ENCODE measurements at places on chromosomes 12 and 14.

GRCh38 chr12:3261782-3262359 lies 184.7 kb downstream of the TSPAN9 start:
- DNase-seq: no peak

GRCh38 chr14:72472845-72473244 lies 421.1 kb downstream of the DPF3 start:
- DNase-seq: no peak

DNA sequence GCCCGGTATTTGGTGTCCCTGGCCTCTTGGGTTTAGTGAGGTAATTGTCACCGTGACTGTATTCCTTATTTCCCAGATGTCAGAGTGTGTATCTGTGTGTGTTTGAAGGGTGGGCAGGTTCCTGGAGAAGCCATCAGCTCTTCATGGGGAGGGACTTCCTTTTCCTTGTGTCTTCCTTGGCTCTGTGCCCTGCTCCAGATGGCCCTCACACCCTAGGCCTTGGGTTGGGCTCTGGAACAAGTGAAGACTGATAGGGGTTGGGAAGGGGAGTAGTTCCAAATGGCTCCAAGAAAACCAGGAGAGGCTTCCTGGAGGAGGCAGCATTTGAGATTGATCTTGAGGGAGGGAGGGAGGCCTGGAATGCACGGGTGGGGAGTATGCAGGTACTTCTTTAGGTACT lies 43.8 kb upstream of the PRIMA1 start:
- DNase-seq: no peak

DNA sequence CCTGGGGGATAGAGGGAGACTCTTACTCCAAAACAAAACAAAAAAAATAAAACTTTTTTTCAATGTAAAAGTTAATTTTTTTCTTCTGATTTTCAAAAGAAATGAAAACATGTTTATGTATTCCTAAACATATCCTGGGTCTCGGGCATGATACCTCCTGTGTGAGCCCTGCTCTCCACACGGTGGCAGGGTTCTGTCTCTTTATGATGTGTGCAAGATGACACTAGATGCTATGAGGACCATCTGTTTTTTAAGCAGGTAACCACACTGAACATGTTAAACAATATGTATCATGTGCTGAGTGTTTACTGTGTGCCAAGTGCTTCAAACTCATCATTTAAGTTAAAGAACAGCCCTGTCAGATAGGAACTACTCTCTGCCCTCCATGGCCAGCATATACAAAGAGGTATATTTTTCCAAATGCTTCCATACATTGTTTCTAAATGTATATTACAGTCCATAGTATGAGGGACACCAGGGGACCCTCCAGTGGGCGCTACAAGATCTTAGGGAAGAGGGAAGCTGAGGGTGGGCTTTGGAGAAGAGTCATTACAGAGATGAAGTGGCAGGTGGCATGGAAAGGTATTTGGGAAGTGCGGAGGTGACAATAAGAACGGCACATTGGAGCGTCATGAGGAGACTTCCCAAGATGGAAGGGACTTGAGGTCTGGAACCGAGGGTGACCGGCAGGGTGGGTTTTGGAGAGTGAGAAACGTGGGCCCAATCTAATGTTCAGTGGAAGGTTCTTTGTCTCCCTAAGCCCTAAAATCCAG lies 28.5 kb downstream of the FOS start:
- DNase-seq: peak; percentile 31

DNA sequence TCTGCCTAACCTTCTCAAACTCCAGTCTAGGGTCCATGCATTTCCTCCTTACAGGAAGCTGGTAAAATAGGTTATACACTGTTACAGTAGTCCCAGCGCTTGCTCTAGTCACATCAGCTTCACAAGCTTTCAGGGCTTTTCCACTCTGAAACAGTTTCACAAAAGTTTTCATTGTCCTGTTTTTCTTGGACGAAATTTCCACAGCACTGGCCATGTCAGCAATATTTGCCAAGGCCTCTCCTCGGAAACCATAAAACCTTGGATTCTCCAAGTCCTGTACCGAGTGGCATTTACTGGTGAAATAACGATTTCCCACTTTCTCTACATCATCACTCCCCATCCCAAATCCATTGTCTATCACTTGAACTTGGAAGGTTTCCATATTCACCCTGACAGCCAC lies 2.1 kb downstream of the MLH3 start:
- DNase-seq: no peak

- DNase-seq: no peak
Observed at GRCh38 chr14:103348154-103348553, 14.1 kb downstream of the EIF5 start.

DNA sequence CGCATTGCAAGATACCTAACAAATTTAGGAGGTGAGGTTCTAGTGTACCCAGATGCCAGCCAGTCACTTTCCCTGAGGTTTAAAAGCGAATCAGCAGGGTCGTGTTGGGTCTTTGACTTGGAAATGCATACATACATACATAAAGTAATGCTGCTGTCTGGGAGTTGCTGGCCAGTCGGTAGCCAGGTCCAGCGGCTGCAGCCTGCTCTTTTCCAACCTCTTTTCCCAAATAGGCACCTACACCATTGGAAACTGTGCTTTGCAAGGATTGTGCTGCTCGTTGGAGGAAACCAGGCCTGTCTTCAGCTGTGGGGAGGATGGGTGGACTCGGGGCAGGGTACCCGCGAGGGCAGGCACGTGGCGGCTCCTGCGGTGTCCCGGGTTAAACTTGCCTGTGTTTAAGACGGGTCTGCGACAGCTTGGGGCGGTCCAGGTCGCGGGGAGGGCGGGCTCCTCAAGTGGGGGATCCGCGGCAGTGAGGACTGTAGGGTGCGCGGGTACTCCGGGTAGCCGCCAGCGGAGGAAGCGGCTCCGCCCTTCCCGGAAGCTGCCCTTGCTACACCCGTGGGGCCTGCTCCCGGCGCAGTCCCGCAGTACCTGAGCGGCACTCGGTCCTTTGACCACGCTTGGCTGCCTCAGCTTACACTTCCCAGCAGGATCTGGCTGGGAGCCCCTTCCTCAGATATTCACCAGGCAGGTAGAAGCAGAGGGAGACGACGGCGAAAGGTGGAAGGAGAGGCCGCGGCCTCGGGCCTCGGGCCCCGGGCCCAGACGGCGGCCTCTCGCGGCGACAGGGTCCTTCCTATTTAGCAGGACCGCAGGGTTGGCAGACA lies 2.7 kb downstream of the TTC6 start:
- peak; percentile 59 for DNase-seq

DNA sequence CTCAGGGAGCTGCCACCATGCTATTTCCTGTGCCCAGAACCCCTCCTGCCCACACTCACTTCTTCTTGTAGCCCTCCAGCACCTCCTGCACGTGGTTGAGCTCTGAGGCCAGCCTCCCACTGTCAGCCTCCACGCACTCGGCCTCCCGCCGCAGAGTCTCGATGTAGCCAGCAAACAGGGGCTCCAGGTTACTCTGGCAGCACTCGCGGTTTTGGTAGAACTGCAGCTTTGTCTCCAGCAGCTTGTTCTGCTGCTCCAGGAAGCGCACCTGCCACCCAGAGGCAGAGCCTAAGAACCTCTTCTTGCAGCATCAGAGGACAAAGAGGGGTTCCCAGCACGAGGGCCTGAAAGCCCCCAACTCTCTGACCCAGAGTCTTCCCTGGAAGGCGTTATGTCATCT lies 2.1 kb downstream of the KRT83 start:
- no peak for DNase-seq

DNA sequence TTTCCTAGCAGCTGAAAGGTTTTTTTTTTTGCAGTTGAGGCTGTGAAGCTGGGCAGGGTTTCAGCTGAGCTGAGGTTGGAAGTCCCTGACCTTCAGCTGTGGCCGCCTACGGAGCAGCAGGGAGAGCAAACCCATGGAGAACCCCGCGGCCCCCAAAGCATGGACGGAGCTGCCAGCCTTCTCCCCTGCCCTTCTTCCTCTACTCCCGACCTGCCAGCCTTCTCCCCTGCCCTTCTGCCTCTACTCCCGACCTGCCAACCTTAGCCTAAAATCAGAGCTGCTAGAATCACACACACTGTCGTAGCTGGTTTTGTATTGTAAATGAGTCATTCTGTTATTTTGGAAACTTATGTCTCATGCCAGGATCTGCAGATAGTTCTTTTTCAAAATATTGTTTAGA lies 74.6 kb downstream of the PPP2R5C start:
- no peak for DNase-seq

DNA sequence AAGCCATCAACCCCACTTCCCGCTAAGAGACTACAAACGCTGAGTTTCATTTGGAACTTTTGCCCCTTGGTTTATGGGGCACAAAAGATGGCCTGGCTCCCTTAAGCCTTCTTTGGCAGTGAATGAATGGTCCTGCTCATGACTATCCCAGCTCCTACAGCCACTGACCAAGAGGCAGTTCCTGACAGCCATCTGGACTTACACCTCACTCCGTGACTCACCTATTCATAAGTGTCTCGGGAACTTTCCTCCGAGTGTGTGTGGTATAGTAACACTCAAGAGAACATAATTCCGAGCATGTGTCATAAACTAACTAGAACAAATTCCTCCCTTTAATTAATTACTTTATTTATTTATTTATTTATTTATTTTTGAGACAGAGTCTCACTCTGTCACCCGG lies 51.9 kb upstream of the NUDT4 start:
- DNase-seq: no peak

DNA sequence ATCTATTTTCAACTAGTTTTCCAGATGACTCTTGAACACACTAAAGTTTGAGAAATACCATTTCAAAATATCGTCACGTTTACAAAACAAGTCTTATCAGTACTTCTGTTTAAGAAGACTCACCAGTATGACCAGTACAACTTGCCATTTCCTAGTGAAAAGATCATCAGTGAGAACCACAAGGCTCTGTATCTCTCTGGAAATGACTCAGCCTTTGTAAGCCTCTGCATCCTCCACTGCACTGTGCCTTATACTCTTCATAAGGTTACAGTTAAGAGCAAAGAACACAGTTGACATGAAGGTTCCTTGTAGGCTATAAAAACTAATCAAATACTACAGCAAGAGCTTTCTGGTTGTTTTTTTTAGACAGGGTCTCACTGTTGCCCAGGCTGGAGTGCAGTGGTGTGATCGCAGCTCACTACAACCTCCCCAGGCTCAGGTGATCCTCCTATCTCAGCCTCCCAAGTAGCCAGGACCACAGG lies 5.7 kb upstream of the VTI1B start:
- no peak for DNase-seq

DNA sequence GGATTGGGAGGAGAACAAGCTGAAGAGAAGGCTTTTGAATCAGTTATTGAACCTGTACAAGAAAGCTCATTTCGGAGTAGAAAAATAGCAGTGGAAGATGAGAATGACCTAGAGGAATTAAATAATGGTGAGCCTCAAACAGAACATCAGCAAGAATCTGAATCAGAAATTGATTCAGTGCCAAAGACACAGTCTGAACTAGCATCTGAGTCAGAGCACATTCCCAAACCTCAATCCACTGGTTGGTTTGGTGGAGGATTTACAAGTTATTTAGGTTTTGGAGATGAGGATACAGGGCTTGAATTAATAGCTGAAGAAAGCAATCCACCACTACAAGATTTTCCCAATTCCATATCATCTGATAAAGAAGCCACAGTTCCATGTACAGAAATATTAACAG lies 13.5 kb downstream of the MIA2 start:
- no peak for DNase-seq

GRCh38 chr12:71159264-71159663 lies 1.5 kb upstream of the TSPAN8 start:
- no peak for DNase-seq

DNA sequence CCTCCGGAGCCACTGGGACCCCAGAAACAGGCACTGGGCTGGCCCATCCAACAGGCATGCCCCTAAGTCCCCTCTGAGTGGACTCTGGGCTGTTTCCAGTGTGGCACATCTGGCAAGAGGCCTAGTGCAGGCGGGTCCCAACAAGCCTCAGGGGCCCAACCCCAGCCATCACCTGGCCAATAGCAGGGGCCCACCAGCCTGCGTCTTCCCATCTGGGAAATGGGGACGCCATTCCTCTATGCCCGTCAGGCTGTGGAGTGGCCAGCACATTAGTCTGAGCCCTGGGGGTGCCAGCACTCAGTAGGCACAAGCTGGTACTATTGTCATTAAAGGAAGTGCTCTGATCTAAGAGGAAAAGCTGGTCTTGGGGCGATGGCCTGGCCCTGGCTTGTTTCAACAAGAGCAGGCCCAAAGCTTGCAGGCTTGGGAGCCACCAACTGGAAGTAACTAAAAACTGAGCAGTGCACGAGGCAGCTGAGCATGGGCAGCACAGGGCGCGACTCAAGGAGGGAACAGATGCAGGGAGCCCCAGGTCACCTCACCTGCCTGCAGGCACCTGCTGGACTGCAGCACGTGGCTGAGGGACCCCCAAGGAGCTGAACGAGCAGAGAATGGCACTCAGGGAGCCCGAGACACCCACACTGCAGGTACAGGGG lies 8.4 kb downstream of the DEGS2 start:
- no peak for DNase-seq

GRCh38 chr12:130916241-130916911 lies 37.3 kb upstream of the ADGRD1 start:
- peak; percentile 78 for DNase-seq

- no peak for DNase-seq
Observed at GRCh38 chr14:73787486-73788316, 63.9 kb upstream of the PTGR2 start.

DNA sequence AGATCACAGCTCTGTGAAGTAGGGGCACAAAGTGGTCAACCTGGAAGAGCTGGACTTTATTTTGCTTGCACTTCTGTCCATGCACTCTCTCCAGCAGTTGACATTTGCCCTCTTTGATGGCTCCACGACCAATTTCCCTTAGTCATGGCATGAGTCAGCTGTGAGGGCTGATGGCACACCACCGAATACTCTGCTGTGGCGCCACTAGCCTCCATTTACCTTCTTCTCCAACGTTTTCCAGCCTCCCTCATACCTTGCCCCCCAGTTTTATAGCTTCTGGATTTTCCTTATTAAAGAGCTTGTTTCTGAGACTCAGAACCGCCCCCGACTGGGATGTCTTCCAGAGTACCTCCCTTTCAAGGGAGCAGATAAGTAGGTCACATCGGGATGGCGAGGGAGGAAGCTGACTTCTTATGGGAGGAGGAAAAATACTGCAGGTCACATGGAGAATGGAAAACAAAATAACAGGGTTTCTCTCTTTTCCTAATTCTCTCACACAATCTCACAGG lies 17.6 kb downstream of the NINJ2 start:
- DNase-seq: no peak

GRCh38 chr14:39015360-39015961 lies 87.6 kb downstream of the SEC23A start:
- peak; percentile 34 for DNase-seq

DNA sequence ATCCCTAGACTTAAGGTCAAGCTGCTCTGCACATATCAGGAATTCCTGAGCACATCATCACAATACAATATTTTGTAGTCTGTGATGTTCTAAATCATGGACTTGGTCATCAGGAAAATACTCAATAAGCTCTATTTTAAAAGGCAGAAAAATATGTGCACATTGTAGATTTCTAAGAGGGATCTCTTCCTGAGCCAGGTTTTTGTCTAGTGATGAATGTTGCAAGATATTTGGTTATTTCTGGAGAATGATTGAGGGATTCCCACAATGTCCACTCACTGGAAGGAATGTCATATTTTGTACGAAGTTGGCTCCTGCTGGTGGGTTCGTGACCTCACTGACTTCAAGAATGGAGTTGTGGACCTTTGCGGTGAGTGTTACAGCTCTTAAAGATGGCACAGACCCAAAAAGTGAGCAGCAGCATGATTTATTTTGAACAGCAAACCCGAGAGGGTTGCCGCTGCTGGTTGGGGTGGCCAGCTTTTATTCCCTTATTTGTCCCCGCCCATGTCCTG lies 300.9 kb upstream of the DCN start:
- no peak for DNase-seq

GRCh38 chr14:101463566-101464171 lies 97.6 kb upstream of the DIO3 start:
- DNase-seq: no peak

GRCh38 chr14:90368946-90369721 lies 27.7 kb upstream of the CALM1 start:
- no peak for DNase-seq

- no peak for DNase-seq
Observed at GRCh38 chr12:79844693-79845092, 90.2 kb downstream of the PPP1R12A start.
